Psoas muscle (tissue), 8 donors: ENCODE measurements at places on chromosomes 3 and 15. TPM values are rescaled to one million over a fixed set of nuclear protein-coding genes. Genes with fewer than 3 reads are reported as not detected.

Gene CEP70
- 30.4 TPM for total RNA-seq

Gene NME9
- 1.9 TPM for total RNA-seq

Gene POPDC2
- 137 TPM for total RNA-seq

Gene GAP43
- total RNA-seq, result 0.56 TPM

Gene FGF7
- 1.4 TPM for total RNA-seq

Gene MYO5C
- 2.1 TPM for total RNA-seq

Gene PP2D1
- not detected for total RNA-seq

Gene TRH
- not detected for total RNA-seq

Gene RNU6-1
- not detected for total RNA-seq

Gene CDCP1
- total RNA-seq, result 0.47 TPM

- DNase-seq, result no peak
These were observed 5.2 kb downstream of the LOXL1 start for GRCh38 chr15:73931441-73931840.

- no peak for DNase-seq
These were observed 22.1 kb upstream of the CDIN1 start for GRCh38 chr15:36557364-36557763.

DNA sequence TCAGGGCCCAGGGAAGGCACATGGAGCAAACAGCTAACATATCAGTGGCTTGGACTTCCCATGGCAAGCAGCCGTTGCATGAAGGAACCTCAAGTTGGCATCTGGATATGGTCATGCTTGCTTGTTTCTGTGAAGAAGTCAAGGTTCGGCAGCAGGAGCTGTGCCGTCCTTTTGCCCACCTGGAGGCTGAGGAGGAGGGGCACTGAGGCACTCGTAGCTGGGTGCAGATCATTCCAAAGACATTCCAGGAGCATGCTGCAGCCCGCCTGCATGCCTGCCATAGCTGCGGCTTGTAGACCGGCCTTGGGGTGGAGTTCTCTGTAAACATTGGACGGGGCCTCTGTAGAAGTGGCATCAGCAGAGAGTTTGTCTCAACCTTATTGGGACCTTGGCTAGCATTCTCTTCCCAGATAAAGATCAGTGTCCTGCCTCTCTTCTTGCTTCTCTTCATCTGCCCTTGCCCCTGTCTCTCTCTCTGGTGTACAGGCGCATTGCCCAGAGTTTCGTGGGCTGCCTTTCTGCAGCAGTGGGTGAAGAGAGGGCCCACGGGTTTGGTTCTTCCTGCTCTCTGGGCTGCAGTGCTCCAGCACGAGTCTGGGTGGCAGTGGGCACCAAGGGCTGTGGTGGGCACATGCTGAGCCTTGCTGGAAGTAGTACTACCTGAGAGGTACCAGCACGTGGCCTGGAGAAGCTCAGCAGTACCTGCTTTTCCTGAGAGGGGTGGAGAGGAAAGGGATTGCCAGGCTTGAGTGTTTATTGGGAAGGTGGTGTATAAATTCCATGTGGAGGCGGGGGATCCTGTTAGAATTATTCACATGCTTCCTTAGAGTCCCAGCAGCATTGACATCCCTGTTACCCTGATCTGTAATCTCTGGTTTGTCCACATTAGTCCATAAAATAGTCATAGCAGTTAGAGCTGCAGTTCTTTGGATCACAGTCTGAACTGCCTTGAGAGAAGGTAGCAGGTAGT is 49.4 kb downstream of the CHCHD6 start:
- no peak for DNase-seq

- DNase-seq, result no peak
These were observed 5.6 kb downstream of the IGDCC3 start for GRCh38 chr15:65371976-65372786.

DNA sequence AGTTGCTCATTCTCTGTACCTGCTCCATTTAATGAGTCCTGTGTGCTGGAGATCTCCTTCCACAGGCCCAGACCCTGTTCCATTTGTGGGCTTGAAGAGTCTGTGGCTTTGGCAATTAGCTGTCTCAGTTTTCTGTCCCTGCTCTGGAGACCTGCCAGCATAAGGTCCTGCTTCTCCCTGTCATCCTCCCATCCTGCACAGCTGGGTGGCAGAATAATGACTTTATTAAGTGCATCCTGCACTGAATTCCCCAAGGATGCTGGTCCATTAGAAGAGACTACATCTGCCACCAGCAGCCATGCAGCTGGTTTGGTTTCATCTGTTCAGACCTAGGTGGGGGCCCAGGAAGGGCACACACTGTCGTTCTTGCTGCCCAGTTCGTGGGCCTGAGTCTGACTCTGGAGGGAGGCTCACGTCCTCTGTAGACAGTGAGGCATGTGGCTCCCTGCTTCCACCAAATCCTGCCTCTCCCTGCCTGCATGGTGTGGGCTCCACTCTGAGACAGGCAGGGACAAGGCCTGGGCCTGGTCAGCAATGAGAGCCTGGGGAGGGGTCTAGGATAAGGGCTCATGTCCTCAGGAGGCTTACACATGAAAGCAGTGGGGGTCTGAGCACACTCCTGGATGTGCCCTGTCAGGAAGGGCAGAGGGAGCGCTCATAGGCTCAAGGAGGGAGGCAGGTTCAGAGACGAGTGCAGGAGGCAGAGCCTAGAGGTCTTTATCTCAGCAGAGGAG is 78.4 kb upstream of the PRR23E start:
- no peak for DNase-seq

GRCh38 chr15:72859757-72860145 is 76.2 kb upstream of the ADPGK start:
- no peak for DNase-seq

DNA sequence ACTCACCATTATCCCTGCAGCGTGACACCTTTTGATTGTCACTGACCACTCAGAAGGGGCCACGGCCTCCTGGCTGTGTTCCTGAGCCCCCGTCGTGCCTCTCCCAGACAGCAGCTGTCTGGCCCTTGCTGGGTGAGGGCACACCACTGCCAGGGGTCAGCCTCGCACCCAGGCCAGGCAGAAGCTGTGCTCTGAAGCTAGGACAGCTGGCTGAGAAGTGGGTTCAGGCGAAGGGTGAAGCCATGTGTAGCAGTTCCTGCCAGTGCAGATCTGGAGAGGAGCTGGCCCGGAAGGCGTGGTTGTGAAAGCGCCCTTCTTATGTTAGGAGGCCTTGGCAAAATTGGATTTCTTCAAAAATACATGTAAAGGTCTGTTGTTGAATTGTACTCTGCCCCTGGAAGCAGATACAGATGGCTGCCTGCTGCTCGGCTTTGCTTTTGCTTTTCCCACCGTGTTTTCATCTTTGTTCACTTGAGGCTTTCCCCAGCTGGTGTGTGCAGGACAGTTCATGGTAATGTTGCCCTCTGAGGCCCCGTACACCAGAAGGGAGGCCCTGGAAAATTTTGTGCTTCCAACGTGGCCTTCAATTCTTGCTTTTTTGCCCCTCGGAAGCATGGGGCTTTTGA is 49.1 kb downstream of the KLHL25 start:
- peak; percentile 55 for DNase-seq

GRCh38 chr3:69906351-69906966 is 93.1 kb upstream of the SAMMSON start:
- no peak for DNase-seq

- no peak for DNase-seq
These were observed 32.8 kb downstream of the PLSCR1 start for GRCh38 chr3:146511402-146512134.

DNA sequence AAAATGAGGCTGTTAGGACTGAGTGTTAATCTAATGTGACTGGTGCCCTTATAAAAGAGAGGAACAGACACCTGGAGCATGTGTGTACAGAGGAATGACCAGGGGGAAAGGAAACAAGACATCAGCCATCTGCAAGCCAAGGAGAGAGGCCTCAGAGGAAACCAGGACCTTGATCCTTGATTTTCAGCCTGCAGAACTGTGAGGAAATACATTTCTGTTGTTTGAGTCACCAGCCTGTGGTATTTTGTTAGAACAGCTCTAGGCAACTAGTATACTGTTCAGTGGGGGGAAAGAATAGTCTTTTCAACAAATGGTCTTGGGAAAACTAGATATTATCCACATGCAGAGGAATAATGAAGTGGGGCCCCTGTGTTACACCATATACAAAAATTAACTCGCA is 80.6 kb downstream of the CCR1 start:
- DNase-seq, result no peak

DNA sequence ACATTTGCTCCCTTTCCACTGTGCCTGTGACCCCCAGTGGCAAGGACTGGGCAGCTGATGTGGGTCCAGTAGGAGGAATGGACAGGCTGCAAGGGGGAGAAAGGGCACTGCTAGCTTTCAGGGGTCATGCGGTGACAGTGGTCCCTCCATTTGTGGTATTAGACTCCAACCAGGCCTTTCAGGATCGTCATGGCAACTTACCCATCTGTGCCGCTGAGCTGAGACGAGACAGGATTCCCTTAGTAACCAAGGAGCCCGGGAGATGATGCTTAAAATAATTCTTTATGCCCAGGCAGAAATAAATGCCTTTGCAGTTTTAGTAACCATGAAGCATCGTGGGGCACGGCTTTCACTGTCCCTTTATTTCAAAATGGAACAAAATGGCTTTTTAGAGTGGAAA is 15.9 kb upstream of the MRPL3 start:
- no peak for DNase-seq

DNA sequence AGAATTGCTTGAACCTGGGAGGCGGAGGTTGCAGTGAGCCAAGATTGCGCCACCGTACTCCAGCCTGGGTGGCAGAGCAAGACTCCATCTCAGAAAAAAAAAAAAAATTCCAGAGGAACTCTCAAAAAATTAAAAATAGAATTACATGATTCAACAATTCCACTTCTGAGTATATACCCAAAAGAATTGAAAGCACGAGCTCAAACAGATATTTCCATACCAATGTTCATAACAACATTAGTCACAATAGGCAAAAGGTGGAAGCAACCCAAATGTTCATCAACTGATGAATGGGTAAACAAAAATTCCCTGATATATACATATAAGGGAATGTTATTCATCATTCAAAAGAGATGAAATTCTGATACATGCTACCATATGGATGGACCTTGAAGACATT is 16.9 kb upstream of the MORF4L1 start:
- no peak for DNase-seq

DNA sequence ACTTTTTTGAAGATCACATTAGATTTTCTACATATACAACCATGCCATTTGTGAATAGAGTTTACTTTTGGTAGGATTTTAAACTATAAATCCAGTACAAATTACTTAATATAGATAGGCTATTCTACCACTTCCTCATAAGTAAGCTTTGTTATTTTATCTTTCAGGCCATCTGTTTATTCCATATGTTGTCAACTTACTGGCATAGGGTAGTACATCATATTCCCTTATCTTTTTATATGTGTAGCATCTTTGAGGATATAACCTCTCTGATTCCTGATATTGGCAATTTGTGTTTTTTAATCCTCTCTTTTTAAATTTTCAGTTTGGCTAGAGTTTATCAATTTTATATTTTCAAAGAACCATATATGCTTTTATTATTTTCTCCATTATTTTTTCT is 515.4 kb downstream of the DIPK2A start:
- DNase-seq, result no peak

GRCh38 chr3:140953028-140953960 is 11.7 kb downstream of the SLC25A36 start:
- DNase-seq, result no peak

GRCh38 chr3:45874677-45875346 is 11.5 kb upstream of the CCR9 start:
- DNase-seq, result no peak

DNA sequence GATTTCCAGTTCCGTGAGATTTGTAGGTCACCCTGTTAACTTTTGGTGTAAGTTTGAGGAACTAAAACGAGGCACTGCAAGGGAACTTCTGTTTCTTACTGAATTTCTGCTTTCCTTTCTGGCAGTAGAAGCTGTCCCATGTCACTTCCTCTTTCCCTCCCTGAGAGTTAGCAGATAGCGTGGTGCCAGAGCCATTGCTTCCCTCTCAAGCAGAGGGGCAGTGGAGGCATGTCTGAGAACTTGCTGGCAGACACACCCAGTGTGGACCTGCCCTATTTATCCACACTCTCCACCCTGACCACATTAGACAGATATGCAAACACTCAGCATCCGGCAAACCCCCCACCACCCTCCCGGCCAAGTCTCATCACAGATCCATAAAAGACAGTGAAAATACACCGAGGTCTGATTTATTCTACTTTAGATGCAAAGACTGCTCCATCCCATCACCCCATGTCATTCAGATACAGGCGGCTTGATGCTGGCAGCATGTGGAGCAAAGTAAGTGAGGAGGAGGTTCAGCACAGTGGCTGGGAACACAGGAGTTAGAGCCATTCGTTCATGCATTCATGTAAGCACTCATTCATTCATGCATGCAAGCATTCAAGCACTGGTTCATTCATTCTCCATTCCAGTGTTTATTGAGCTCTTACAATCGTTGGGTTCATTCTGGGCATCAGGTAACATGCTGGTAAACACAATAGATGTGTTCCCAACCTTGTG is 324.7 kb downstream of the SHQ1 start:
- no peak for DNase-seq

- no peak for DNase-seq
These were observed 130.5 kb upstream of the LMCD1 start for GRCh38 chr3:8371085-8371551.

DNA sequence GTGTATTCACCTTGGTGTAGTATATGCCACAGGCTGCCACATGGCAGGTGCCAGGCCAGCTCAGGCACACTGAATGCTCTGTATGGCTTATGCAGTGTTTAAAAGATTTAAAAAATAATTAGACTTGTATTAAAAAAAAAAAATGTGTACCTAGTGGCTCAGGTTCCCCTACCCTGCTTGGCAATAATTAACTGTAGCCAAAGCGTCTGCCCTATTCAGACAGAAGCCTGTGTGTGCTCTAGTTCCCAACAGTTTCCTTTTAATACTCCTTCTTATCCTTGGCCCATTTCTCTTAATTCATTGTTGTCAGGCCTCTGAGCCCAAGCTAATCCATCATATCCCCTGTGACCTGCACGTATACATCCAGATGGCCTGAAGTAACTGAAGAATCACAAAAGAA is 752.2 kb upstream of the CFAP20DC start:
- no peak for DNase-seq

GRCh38 chr3:35320646-35321407 is 318.5 kb upstream of the ARPP21 start:
- no peak for DNase-seq

GRCh38 chr3:167507954-167508353 is 34.1 kb upstream of the SERPINI2 start:
- DNase-seq, result no peak

DNA sequence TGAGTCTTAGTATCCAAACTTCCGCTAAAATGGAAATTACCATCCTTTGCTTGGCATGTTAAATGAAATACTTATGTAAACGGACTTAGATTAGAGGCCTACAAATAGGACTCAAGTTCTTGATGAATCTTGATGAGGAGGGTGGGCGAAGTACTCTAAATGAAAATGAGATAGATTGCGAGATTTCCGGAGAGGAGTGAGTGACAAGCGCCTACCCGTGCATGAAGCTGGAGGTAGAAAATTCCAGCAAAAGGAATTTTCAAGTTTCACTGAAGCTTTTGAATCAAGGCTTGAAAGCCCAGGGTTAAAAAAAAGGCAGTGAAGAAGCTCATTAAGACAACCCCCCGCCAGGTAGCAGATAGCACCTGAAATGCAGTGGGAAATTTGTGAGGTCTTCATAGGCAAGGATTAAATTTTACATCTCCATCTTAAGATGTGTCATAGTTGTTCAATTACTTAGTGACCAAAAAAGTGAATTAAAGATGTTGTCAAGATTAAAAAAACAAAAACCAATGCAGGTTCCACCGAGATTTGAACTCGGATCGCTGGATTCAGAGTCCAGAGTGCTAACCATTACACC is 655 bp upstream of the RAB11A start:
- DNase-seq, result no peak
